CD4-positive, alpha-beta T cell treated with Interleukin-17A for 4 hours (primary cell): ENCODE measurements at places on chromosomes 6 and 20.

- DNase-seq: no peak
Measured at GRCh38 chr6:46961232-46961631, 39.5 kb upstream of the ADGRF5 start.

- no peak for DNase-seq
Measured at GRCh38 chr20:45064812-45065211, 36.1 kb downstream of the KCNS1 start.

DNA sequence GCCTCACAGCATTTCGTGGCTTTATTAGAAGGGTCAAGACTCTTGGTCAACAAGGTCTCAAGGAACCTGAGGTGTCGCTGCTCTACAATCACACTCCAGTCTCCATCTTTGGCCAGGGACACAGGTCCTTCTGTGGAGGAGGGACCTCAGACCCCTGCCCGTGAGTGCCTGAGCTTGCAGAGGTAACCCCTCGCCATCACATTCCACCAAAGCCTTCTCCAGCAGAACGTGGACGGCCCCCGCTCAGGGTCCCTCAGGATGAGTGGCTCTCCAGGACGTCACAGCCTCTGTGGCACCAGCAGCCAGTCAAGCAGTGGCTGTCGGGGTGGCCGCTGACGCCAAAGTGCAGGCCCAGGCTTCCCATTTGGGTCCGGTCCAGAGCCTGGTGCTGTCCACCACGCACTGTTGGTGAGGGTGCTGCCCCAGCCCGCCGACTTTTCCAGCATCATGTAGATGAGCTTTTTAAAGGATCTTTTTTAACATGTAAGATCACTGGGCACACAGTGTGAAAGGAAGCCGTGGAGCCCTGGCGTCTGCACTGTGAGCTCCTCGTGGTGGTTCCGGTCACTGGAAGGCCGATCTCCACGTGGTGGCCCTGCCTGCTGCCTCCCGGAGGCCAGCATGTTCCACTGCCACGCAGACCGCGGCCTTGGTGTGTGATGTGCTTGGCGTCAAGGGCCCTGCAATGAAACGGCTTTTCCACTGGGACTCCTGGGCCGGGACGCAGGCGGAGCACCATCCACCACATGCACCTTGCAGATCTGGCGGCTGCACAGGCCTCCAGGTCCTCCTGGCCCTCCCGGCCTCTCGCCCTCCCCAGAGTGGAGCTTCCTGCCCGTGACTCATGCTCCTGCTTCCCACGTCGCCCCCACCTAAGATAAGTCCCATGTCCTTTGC, 8.3 kb upstream of the KIF25 start:
- no peak for DNase-seq

DNA sequence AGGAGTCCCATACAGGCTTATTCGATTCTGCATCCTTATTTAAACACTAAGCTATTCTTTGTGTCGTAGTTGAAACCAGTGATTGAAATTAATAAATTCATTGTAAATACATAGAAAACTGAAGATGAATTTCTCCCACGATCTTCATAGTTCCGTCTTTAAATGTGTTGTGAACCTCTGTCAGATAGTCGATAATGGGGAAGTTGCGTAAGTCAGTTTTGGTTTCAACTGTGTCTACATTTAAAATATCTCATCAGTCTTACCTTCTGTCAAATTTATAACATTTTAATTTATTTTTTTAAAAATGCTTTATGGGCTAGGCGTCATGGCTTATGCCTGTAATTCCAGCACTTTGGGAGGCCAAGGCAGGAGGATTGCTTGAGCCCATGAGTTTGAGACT, 12.7 kb downstream of the STX11 start:
- DNase-seq: no peak
